ENCODE measurements at places on chromosomes 2 and 18.
A peak's percentile ranks its signal among the peaks of the same experiment; 100 is the strongest.

DNA sequence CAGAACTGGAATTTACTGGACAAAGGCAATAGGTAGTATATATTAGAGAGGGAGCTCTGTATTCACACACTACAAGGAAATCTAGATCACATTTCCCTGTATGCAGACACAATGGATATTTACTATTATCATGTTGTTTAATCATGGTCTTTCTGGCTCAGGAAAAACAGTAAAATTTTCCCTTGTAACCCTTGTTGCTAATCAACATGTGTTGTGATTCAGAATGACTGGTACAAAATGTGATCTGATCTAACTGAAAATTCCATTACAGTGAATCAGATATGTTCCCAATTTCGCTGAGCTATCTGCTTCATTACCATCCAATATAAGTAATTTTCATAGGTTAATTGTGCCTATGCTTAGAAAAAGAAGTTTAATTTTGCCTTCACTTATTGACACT is 1109.7 kb downstream of the LRP1B start:
- no peak for DNase-seq

GRCh38 chr18:8726963-8727705 is 21.8 kb downstream of the MTCL1 start:
- DNase-seq = no peak

GRCh38 chr18:39191058-39191457 is 1625.5 kb upstream of the CELF4 start:
- DNase-seq = no peak

- DNase-seq = no peak
Measured at GRCh38 chr2:163558251-163559021, 177.4 kb downstream of the FIGN start.

DNA sequence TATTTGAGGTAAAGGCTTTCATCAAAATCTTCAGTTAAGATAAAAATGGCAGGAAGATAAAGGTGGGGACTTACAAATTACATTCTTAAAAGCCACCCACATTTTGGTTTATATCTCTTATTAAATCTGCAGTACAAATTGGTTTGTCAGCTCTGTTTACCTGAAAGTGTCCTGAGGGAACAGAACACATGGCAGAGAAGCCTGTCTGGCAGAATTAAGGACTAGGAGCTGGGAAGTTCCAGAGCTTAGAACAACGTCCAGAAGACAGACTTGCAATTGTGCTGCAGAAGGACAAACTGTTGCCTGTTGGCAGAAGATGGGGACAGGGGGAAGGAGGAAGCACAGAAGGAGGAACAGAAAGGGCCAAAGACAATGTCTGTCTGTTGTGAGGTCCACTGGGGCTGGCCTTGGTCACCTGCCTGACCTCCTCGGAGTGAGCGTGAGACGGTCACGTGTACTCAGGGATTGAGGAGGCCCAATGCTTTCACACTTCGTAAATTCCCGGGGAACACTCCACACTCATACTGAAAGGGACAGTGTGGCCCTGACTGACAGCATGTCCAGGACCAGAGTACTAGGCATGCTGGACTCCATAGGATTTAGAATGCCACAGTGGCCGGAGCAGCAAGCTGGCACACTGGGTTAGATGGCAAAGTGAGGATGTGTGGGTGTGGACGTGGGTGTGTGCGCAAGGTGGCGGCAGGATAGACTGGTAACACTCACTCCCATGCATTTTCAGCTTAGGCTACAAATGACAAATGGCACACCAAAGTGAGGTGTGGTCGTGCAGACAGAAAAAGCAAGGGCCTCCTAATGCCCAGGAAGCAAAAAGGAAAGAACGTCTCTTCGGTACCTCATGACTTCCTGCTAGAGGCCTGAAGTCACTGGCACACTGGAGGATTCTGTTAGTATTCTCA is 210.9 kb upstream of the REV1 start:
- no peak for DNase-seq

GRCh38 chr18:78430131-78430758 is 549.4 kb upstream of the SALL3 start:
- DNase-seq = no peak

- no peak for DNase-seq
Measured at GRCh38 chr2:129912871-129913694, 66.4 kb upstream of the RAB6C start.

GRCh38 chr18:8503248-8503647 is 106.0 kb upstream of the RAB12 start:
- peak; percentile 73 for DNase-seq

- DNase-seq = no peak
Measured at GRCh38 chr2:149924028-149924427, 336.5 kb upstream of the MMADHC start.

- DNase-seq = no peak
Measured at GRCh38 chr2:43853141-43854081, 14.6 kb downstream of the ABCG8 start.

DNA sequence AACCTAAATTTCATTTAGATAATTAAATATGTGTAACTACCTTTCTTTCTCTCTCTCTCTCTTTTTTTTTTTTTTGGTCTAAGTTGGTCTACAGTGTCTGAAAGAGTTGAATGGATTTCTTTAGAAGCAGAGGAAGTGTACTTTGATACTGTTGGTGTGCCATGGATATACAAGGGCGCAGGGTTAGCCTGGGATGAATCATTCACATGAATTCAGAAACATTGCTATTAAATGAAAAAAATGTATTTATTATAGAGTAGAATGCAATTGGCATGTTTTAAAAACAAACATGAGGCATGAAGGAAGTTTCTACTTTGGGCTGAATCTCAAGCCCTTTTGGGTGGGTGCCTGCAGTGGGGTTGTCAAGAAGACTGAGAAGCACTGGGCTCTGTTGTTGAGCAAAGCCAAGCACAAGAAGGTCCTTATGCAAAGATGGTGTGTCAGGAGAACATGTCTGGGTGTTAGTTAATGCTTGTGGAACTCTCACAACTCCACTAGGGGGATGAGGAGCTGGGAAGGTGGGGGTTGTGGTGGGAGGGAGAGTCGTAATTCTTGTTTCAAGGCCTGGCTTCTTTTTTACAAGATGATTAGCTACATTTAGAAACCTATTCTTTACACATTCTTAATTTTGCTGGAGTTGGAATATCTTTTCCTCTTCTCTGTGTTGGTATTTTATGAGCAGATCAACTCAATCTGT is 57.9 kb downstream of the LYPD6 start:
- DNase-seq = no peak

DNA sequence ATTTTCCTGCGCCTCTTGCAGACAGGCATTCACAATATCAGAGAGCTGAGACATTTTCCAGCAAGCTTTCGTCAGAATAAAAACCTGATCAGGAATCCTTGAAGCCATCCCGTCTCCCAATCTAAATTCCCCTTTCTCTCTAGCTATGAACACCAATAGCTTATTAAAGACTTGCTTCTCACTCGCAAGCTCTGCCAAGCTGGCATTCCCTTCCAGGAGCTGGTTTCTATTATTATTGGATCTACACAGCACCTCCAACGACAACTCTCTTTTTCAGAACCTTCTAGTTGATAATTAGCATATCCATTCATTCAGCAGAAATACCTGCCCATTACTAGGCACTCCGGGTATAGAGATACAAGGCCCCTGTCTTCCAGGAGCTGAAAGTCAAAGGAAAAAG is 350.3 kb downstream of the MTX2 start:
- no peak for DNase-seq

GRCh38 chr2:183292028-183292427 is 167.8 kb downstream of the NUP35 start:
- no peak for DNase-seq

DNA sequence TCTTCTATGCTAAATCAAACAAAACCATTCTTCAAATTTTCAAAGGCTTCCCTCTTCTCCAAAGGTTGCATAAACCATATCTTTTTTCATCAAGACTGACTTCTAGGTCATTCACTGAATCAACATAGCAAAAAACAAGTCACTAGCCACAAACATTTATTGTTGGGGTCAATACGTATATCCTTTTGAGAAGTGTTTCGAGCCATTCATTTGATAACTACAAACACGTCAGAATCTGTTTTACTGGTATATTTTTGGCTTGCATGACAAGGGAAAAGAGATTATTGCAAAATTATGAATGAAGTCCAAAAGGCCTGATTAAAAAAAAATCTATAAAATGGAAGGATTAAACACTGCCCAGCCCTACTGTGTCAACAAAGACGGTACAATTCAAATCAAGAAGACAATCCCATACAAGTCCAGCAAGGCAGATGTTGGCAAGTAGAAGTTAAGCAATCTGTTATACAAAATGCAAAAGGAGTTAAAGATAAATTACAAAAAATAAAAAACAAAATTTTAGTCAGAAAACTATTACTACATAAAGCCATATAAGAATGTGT is 222.4 kb downstream of the SRBD1 start:
- DNase-seq = no peak

DNA sequence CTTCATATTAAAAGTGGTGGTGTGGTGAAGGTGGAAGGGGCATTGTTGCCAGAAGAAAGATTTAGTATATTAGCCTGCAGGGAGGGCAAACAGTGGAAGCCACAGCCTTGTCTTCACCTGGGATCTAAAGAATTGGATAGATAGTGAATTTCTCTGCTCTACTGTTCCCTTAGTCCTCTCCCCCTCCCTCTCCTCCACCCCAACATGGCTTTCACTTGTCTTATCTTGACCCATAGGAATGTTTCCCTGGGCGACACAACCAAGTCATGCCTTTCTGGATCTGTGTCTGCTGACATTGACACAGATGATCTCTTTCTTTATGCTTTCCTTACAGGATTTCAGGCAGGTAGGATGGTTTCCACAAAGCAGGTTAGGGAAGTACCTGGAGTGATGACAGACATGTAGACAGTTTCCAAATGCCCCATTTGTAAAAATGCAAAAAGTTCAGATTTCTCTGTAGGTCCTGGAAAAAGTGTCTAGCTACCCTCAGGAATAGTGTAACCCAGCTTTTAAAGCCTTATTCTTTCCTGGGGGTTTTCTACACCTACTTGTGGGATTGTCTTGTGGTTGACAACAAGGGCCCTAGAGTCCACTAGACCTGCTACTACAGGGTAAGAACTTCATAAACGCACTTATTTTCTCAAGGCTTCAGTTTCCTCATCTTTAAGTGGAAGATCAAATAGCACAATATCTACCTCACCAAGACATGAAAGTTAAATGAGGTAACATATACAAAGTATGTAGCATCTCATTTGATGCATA is 184.2 kb upstream of the SP5 start:
- no peak for DNase-seq

DNA sequence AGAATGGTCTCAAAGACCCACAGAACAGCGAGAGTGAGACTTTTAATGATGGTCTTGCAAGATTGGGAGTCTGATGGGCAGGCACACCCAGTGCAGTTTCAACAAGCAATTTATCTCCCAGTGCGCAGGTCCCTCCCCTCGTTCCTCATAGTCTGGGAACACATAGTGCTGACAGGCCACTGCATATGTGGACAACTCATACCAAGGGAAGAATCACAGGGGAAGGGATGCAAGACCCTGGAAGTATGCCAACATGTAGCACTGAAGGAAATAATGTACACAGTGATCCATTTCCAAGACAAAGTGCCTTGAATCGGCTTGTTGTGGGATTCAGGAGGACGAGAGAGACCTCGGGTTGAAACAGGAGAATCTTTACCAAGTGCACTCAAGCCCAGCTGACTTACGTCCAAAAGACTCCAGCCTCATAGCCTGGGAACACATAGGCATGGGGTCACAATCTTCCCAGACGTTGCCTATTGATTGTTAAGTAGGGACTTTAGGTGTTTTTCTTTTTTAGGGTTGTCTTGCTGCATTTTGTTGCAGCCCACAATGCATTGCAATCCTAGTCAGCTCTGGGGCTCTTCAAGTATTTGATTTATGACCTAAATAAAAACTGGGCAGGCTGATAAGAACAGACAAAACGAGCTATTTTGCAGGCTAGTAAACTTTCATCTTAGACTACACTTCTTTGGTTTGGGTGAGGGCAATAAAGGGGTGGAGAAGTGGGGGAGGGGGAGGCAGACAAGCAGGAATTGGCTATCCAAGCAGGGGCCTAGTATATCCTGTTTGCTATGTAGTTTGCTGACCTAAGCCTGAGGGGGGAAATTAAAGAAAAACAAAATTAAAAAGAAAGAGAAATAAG is 24.7 kb upstream of the SERPINB5 start:
- no peak for DNase-seq

DNA sequence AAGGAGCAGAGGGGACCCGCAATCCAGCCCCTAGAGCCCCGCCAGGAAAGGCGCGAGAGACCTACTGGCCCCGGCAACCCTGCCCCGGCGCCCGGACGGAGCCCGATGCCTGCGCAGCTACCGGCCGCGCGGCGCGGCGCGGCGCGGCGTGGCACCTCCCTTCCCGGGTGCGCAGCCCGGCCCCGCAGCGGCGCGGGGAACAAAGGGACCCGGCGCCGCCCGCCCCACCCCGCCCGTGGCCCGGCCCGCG is 307 bp downstream of the CDH2 start:
- DNase-seq = no peak

DNA sequence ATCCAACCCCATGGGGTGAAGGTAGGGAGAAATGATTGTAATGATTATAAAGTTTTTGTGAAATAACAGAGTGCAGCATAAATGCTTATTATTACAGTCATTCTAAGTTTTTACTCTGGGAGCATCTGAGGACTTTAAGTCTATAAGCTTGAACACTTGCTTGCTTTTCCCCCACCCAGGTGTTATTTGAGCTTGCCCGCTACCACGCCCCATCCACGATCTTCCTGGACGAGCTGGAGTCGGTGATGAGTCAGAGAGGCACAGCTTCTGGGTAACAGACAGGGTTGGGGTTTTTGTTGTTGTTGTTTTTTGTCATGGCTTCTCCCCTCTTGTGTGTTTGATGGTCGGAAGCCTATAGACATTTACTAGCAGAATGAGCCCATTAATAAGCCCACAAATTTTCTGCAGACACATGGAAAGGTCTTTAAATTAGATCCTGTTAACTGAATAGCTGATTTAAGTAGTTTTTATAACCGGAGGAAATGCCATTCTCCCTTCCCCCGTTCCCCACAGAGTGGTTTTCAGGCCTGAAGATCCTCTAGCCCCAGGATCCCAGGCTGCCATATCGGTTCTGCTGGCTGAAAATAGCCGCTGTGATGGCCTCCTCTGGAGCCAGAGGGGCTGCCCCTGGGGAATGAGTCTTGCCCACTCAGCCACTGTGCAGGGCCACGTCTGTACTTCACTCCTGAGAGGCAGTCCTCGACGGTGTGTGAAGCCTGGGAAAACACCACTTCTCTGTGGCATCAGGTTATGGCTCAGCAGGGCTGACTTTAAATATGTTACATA is 39.9 kb upstream of the ELOA2 start:
- DNase-seq = no peak

GRCh38 chr2:219445220-219445640 is 10.6 kb downstream of the SPEG start:
- DNase-seq = peak; percentile 10

DNA sequence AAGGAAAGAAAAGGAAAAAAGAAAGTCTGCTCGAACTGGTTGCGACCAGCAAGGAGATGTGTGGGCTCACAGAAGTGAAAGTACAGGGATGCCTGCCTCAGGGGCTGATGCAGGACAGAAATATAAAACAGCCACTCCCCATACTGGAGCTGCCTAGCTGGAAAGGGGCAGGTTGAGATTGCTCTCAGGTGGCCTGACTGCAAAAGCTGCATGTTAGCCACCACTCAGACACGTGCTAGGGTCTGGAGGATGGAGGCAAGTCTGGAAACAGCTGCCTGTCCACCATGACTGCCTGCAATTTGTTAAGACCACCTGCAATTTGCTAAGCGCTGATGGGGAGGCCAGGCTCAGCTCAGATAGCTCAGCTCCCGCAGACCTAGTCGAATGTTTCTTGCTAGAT is 17.9 kb downstream of the B3GNT7 start:
- DNase-seq = no peak

- no peak for DNase-seq
Measured at GRCh38 chr2:11930211-11930761, 183.9 kb downstream of the LPIN1 start.

Measured in NCI-H446 treated with DMSO at 0.1 percent for 48 hours (cell line).